ENCODE measurements at places on chromosomes 2 and 18.

DNA sequence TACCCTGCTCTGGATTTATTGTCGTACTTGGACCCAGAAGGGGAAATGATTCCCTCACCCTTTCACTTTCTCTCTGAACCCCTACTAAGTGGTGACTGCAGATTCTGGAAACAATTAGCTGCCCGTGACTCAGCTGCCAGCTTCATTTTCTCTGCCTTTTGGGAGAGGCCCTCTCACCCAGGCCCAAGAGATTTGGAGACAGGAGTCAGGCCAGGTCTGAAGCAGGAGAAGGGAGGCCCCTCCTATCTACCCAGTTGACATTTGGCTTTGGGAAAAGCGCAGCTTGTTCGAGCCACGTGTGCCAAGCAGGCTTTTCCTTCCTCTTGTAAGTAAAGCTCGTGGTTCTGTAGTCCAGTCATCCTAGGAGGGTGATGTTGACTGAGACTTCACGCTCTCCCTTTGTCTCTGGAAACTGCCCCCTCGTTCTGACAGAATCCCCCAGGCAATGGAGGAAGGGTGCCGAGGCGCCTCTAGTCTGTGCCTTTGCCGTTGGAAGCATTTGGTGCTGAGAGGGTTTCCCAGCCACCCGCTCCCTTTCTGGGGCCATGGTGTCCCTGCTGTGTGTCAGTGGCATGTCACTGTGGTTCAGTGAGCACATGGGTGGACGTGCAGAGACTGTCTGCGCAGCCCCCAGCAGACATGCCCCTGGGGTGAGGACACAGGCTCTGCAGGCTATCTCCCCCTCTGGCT lies 8.6 kb downstream of the OXER1 start:
- no peak for DNase-seq

GRCh38 chr2:18050001-18050400 lies 171.5 kb downstream of the KCNS3 start:
- DNase-seq, result no peak

GRCh38 chr2:197168705-197169104 lies 141.9 kb downstream of the ANKRD44 start:
- no peak for DNase-seq

DNA sequence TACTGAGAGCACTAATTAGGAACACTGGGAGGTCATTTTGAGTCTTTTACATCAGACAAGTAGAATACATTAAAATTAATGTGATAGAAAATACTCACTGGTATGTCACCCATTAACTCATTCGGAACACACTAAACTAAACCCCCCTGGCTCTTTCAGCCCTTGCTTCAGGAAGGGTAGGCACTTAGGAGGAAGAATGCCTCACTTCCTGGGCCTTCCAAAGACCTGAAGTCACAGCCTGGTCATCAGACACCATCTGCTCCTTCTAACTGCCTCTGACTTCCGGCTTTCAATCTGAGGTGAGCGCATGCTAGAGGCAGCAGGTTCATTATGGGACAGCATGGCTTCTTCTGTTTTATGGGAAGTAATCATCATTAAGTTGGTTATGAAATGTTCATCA lies 451.4 kb downstream of the PID1 start:
- no peak for DNase-seq

DNA sequence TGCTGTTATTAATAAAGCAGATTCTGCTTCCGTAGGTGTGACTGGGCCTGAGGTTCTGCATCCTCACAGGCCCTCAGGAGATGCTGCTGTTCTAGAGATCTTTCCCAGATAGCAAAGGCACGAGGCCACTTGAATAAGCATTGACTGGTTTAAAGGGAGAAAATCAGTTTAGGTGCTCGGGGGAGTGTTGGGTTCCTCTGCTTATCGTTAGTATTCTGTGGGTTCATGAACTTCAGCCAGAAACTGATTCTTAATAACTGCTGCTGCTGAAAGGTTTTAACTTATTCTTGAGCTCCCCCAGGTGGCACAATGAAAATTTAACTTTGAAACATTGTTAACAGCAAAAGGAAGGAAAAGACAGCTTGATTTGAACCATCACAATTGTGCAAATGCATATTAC lies 56.9 kb downstream of the ITGA6 start:
- DNase-seq, result no peak

- DNase-seq, result peak; percentile 61
Observed at GRCh38 chr2:120398996-120399888, 53.3 kb downstream of the INHBB start.

DNA sequence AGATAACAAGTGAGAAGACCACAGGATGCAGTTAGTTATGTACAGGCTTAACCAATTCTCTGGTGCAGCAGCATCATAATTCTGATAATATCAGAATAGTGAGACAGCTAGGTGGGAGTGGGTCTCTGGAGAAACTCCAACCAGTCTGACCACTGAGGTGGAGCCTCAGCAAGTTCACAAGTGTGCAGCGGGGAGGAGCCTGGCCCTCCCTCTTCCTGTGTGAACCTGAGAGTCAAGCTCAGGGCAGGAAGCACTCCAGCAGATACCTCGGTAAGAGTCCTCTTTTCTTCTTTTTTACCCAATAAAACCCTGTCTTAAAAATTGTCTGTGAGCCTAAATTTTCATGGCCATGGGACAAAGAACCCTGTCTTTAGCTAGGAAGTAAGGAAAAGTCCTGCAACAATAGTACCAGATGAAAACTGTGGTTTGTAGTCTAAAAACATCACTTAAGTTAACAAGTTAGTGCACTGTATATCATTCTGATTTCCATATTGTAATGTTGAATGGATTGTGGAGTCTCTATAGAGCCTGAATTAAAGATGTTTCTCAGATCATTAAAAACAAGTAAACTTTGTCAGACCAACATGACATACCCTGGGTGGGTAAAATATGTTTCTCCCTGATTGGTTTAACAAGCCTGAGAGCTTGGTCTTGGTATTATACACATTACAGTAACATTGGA lies 370.8 kb downstream of the TMEM182 start:
- DNase-seq, result no peak

GRCh38 chr2:17122887-17123501 lies 395.2 kb downstream of the RAD51AP2 start:
- DNase-seq, result no peak

- no peak for DNase-seq
Observed at GRCh38 chr18:59229701-59230443, 9.9 kb downstream of the GRP start.

- DNase-seq, result peak; percentile 47
Observed at GRCh38 chr2:189287982-189288521, 108.5 kb upstream of the COL5A2 start.

- peak; percentile 45 for DNase-seq
Observed at GRCh38 chr2:69917852-69918251, 2.9 kb downstream of the MXD1 start.

DNA sequence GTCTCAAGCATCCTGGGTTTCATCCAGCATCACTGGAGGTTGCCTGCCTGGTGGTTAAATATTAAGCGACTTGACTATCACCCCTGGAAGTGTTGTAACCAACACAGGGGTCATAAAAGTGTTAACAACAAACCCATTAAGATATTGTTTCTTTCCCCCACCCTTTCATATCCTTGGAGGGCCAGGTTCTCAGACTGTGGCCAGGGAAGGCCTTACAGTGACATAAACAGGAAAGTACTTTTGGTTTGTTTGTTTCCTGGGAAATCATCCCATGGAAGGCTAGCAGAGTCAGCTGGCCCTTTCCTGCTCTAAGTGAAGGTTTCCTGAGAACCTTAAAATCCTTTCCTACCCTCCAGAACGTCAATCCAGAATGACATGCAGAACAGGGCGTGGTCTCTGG lies 160.9 kb downstream of the CLIP4 start:
- DNase-seq, result no peak

- no peak for DNase-seq
Observed at GRCh38 chr2:186460465-186460864, 25.6 kb upstream of the ZC3H15 start.

GRCh38 chr2:156907806-156908205 lies 349.7 kb upstream of the GALNT5 start:
- DNase-seq, result no peak

GRCh38 chr2:69731147-69731970 lies 10.6 kb upstream of the ANXA4 start:
- no peak for DNase-seq

DNA sequence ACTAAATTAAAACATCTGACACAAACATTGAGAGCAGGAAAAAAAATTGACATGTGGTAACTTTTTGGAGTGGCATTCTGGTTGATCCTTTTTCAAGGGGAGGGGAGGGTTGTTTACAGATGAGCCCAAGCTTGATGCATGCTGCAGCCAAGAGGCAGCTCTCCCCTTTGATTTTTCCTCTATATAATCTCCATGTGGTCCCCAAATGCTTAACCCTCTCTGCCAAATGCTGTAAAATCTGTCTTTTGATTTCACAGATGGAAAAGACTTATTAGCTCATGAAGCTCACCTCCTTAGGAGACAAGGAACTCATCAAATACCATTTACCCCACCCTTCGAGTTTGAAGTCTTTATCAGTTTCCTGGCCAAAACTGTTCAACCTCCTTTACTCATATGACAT lies 623.0 kb downstream of the NRXN1 start:
- no peak for DNase-seq

- peak; percentile 85 for DNase-seq
Observed at GRCh38 chr2:201151127-201151981, 31.6 kb upstream of the CASP10 start.

GRCh38 chr2:171411791-171412483 lies 21.9 kb downstream of the METTL8 start:
- no peak for DNase-seq

- no peak for DNase-seq
Observed at GRCh38 chr2:129895061-129895460, 84.4 kb upstream of the RAB6C start.

DNA sequence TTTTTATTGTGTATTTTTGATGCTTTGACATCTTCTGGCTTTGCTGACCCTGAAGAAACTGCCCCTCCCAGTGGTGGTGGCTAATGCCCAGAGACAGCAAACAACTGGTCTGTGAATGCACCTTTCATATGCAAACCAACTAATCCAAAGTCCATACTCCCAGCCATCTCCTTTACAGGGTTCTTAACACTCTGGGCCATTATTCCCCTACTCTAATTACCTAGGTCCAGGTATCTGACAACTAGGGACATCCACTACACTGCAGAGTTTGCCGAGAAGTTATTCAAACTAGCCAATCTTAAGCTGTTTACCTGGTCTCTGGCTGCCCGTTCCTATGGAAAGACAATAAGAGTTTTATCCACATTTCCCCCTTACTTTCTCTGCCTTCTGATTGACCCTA lies 73.6 kb downstream of the FSHR start:
- no peak for DNase-seq

GRCh38 chr2:233981574-233982420 lies 64.6 kb downstream of the TRPM8 start:
- peak; percentile 55 for DNase-seq

- no peak for DNase-seq
Observed at GRCh38 chr2:126672980-126673605, 17.1 kb downstream of the GYPC start.

DNA sequence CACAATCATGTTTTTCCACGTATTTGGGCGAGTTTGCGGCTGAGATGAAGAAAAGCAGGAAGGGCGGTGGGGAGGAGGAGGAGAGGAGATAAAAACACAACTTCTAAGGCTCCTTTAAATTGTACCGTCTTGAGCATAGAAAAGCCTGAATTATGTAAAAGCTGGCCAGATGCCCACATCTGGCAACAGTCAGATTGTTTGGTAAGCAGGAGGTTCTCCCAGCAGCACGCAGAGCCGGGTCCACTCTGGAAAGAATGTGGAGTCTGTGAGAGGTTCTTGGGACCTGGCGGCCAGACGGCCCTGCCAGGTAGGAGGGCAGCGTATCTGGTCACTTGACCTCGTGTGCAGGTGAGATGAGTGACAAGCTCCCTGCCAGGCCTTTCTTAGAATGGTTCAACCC lies 215.3 kb upstream of the APCDD1 start:
- no peak for DNase-seq

DNA sequence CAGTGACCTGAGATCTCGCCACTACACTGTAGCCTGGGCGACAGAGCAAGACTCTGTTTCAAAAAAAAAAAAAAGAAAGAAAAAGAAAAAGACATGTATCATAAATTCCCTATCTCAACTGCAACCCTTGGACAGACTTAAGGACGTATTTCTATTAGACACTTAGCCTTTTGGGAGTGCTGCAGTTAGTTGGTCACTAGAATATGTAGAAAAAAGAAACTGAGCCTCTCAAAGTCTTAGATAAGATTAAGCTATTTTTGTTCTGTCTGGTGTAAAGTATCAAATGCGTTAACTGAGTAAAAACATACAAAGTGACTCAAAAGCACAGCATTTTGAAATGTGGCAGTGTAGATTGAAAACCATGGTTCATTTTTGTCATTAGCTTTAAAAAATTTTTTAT lies 7.3 kb downstream of the NBEAL1 start:
- DNase-seq, result no peak

DNA sequence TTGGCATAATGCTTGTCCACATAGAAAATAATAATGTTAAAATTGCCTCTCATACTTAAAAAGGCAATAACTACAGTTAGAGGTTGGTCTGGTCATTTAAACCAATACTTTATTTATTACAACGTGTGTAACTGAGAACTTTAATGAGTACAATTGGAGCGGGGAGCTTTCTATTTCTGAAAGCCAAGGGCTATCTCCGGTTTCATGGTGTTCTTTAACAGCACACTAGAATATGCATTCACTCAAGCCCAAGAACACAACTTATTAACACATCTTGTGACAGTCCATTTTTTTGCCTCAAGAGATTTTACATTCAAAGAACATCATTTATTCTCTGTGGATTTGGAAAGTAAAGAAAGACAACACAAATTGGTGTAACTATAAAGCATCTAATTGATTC lies 131.8 kb downstream of the KCNH7 start:
- DNase-seq, result no peak

DNA sequence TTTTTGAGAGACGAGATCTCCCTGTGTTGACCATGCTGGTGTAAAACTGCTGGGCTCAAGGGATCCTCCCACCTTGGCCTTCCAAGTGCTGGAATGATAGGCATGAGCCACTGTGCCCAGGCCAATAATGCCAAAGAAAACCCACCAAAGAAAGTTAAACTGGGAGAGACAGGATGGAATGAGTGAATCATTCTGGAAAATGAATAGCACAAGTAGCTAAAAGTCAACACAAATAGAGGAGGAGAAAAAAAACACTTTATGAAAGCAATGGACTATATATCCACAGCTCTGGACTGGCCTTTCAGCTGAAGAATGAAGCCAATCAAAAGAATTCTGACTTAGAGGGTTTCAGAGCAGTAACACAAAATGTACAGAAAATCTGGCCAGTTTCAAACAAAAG lies 23.9 kb downstream of the IAH1 start:
- DNase-seq, result no peak

- DNase-seq, result no peak
Observed at GRCh38 chr2:54871457-54872107, 148.1 kb downstream of the EML6 start.

GRCh38 chr18:4143585-4143984 lies 311.5 kb downstream of the DLGAP1 start:
- DNase-seq, result no peak

GRCh38 chr2:160353166-160353565 lies 140.4 kb downstream of the RBMS1 start:
- DNase-seq, result no peak

DNA sequence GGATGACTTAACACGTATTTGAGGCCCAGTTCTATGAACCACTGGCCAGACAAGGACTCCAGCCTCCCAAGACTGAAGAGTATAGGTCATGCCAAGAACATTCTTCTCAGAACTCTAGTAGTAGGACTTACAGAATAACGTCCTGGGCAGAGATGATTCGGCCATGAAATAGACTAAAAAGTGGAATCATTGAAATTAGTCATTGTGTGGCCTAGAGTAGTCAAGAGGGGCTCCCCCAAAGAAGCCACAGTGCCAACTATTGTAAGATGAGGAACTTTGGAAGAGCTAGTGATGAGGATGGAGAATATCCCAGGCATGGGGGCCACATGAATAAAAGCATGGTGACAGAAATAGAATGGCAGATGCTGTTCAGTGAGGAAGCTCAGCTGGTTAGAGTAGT lies 101.1 kb downstream of the TRIB2 start:
- no peak for DNase-seq

- DNase-seq, result no peak
Observed at GRCh38 chr2:18871430-18871829, 282.1 kb upstream of the NT5C1B start.
